ENCODE measurements at places on chromosomes 5 and 9.

- no peak for DNase-seq
Observed at GRCh38 chr5:133921069-133921468, 47.4 kb downstream of the C5orf15 start.

DNA sequence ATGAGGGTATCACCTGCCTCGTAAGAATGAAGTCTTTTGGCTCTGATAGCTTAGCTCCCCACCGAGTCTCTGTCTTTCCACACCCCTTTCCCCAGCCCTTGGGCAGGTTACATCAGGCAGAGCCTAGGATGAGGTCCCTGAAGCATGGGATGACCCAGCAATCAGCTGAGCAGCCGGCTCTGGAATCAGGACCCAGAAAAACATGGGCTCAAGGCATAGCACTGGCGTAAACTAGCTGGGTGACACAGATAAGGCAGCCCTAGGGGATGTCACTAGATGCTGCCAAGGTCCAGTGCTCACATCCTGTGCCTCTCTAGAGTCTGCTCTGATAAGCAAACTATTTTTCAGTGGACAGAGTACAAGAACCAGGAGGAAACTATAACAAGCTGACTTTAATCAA lies 26.6 kb downstream of the IDNK start:
- DNase-seq, result no peak

DNA sequence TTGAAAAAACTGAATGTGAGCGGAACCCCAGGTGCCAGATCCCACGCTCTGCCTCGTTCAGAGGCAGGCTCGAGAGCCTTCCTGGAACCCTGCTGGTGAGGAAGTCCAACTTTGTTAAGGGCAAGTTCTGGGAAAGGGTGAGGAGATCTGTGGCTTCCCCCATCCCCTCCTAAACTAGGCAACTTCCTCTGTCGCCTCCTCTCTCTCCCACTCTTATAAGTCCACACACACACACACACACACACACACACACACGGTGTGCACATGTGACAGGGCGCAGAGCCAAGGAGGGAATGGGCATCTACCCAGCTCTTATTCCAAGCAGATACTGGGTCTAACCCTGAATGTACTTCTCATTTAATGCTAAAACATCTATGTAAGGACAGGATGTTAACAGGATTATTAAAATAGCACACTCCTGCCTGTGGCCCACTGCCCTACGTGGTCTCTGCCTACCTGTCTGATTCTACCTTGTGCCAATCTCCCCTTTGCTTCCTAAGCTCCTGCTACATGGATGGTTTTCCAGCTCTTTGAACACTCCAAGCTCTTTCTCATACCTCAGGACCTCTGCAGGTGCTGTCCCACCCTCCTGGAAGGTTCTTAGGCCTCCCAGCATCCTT lies 72.4 kb upstream of the FBXW11 start:
- DNase-seq, result peak; percentile 67

DNA sequence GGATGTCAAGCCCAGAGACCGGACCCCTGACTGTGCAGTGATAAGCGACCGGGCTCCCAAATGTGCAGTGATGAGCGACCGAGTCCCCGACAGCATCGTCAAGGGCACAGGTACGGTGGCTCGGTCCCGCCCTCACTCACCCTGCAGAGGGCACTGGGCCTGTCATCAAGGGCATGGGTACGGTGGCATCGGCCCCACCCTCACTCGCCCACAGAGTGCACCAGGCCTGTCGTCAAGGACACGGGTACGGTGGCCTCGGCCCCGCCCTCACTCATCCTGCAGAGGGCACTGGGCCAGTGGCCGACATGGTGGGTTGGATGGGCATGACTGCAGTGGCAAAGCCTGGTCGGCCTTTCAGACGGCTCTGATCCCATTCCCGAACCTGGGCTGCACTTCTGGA lies 9.7 kb upstream of the LRRC14B start:
- DNase-seq, result no peak

DNA sequence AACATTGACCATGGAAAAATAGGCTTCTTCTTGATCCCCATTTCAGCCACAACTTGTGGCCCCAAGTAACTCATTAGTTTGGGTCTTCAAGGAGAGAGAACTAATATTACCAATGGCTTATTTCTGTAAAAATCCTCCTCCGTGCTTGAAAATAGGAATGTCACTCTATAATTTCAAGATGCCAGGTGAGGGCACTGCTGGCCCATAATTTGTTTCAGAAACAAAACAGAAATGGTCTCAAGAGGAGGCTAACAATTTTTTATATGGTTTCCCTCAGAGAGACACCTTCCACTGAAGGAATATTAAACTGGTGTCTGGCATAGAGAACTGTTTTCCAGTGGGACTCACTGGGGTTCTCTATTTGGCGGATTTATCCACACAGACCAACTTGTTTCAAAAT lies 437.0 kb upstream of the TRPC7 start:
- no peak for DNase-seq

- DNase-seq, result no peak
Observed at GRCh38 chr9:13915131-13915530, 398.8 kb downstream of the NFIB start.

DNA sequence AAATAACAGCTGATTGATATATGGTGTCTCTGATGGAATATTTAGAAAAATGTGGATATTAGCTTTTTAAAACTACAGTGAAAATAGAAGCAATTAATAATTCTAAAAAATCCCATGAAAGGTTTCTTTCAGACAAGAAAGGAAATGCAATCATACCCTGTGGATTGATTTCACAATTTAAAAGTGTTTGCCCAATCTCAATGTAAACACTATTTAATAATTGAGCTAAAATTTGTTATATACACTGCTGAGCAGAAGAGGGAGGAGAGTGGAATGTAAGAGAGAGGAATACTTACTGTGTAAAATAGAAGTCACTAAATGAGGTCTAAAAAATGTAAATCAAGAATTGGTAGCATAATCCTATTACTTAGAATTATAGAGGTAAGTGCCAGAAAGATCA lies 76.9 kb downstream of the FEM1C start:
- DNase-seq, result no peak

DNA sequence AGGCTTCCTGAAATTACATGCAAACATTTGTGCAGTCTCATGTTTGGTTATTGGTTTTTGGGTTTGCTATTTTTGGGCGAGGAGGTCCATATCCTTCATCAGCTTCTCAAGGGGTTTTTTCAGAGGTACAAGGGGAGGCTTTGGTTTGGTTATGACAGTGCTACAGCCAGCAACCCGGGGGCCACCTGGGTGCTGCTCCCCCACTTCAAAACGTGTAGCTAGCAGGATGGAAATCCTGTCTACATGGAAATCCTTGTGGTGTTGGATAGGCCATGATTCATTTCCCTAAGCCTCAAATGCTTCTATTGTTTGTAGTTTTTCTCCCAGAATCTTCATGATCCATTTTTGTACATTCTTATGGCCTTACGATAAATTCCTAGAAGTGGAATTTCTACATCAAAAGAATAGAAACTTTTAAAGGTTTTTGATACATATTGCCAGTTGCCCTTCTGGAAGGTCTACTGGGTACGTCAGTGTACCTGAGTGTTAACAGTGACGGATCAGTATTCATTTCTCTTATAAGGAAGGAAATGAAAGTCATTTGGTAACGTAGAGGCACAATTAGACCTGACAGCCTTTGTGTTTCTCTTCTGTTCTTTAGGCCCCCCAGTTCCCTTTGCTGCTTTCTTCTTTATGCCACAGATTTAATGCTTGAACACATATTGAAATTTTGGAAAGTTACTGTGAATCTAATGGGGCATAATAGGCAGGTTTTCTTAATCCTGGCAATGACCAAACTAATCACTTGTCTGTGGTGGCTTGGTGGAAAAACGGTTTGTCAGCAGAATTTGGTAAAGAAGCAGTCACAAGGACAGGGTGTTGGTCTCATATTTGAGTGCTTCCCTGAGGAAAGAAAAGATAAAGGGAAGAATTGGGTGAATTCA lies 69.7 kb upstream of the ABL1 start:
- DNase-seq, result no peak

Data from upper lobe of right lung (tissue), 1 donor.